ENCODE measurements at places on chromosomes 2 and 18.

GRCh38 chr2:200253639-200254038 is 52.9 kb upstream of the SPATS2L start:
- DNase-seq: no peak

GRCh38 chr18:31040686-31041270 is 1.8 kb downstream of the DSC3 start:
- no peak for DNase-seq

GRCh38 chr2:215888680-215889079 is 124.7 kb downstream of the MREG start:
- no peak for DNase-seq

DNA sequence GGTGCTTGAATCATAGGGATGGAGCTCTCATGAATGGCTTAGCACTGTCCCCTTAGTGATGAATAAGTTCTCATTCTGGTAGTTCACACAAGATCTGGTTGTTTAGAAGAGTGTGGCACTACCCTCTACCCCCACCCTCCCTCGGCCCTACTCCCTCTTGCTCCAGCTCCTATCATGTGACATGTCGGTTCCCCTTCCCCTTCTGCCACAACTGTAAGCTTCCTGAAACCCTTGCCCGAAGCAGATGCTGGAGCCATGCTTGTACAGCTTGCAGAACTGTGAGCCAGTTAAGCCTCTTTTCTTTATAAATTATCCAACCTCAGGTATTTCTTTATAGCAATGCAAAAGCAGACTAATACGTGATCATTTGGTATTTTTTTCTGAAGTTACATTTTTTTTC is 1012.6 kb downstream of the BCL11A start:
- no peak for DNase-seq

DNA sequence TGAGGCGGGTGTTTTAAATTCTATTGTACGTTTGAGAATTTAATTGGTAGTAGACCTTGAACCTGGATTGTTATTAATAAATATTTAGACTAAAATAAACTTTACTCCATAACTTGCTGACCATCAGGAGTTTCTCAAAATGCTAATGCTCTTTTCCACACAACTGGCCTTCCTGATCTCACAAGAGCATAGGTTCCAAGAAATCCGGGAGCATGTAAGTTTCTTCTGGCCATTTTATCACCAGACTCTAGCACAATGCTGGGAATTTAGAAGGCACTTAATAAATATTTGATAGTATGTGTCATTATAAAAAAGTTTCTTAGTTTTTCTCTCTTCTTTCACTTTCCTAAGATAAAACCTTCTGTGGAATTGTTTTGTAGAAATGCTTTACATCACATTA is 2047.1 kb downstream of the SUCLG1 start:
- no peak for DNase-seq

- no peak for DNase-seq
Measured at GRCh38 chr2:51510303-51510702, 478.4 kb upstream of the NRXN1 start.

DNA sequence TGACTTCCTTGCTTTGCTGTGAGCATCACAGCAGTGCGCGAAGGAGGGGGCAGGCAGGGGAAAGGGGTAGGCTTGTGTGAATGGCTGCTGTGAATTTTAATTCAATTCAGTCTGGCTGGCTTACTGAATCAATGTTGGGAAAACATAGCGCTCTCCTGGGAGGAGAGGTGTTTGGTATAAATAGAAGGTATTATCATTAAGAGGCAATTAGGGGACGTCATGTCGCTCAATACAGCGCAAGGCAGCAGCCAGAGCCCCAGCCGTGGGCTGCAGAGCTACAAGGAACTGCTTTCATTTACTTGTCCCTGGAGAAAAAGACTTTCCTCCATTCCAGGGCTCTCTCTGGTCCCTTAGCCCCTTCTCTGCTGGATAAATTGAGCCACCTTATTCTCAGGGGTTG is 181.4 kb upstream of the MSH6 start:
- DNase-seq: no peak

GRCh38 chr2:200365209-200365608 is 58.7 kb downstream of the SPATS2L start:
- no peak for DNase-seq

- no peak for DNase-seq
Measured at GRCh38 chr2:155692106-155692505, 640.4 kb downstream of the NR4A2 start.

GRCh38 chr2:192932376-192932775 is 737.6 kb upstream of the TMEFF2 start:
- no peak for DNase-seq

GRCh38 chr18:864872-865273 is 39.8 kb upstream of the ADCYAP1 start:
- DNase-seq: peak; percentile 71

- DNase-seq: no peak
Measured at GRCh38 chr2:4964579-4964978, 727.6 kb upstream of the SOX11 start.

DNA sequence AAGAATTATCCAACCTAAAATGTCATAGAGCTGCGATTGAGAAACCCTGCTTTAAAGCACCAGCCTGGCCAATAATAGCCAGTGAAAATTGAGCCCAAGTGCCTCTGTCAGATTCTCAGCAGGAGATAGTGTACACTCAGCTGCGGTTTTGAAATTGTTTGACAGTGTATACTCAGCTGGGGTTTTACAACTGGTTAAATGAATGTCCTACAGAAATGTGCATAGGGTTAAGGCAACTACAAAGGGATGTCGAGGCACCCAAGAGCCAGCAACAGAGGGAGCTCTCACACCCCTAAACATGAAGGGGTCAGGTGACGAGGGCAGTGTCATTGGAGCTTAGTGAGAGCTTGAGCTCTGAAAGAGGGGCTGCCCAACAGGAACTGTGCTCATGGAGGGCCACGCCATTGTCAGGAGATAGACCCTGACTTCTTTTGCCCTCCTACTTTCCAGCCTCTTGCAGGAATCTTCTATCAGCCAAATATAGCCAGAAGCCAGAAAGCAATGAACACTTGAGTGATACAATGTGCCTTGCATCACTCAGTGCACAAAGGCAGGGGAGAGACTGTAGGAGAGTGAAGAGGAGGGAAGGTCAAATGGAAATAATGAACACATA is 15.1 kb downstream of the ACTG2 start:
- no peak for DNase-seq

GRCh38 chr2:105645938-105646773 is 98.6 kb upstream of the NCK2 start:
- DNase-seq: no peak

DNA sequence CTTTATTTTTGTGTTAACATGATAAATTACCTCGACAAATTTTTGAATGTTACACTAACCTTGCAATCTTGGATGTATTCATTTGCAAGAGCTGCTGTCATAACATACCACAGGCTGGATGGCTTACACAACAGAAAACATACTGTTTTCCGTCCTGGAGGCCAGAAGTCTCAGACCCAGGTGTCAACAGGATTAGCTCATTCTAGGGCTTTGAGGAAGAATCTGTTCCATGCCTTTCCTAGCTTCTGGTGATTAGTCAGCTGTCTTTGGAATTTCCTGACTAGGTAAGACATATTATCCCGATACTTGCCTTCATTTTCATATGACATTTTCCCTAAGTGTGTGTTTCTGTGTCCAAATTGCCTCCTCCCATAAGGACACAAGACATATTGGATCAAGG is 188.6 kb upstream of the CDH19 start:
- no peak for DNase-seq

DNA sequence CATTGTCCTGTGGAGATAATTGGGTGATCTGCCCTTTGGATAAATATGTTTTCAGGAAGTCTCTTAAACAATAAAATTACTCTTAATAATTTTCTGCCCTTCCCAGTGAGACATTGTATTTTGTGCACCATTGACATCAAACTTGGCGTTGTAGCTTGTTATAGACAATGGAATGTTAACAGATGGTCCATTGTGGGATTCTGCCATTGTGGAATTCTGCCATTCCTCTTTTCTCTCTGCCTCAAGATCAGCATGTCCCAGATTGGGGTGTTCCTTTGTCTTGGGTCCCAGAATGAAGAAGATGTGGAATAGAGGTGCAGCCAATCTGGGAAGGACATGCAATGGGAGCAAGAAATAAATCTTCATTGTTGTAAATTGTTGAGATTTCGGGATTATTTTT is 15.1 kb upstream of the LDAH start:
- DNase-seq: no peak

DNA sequence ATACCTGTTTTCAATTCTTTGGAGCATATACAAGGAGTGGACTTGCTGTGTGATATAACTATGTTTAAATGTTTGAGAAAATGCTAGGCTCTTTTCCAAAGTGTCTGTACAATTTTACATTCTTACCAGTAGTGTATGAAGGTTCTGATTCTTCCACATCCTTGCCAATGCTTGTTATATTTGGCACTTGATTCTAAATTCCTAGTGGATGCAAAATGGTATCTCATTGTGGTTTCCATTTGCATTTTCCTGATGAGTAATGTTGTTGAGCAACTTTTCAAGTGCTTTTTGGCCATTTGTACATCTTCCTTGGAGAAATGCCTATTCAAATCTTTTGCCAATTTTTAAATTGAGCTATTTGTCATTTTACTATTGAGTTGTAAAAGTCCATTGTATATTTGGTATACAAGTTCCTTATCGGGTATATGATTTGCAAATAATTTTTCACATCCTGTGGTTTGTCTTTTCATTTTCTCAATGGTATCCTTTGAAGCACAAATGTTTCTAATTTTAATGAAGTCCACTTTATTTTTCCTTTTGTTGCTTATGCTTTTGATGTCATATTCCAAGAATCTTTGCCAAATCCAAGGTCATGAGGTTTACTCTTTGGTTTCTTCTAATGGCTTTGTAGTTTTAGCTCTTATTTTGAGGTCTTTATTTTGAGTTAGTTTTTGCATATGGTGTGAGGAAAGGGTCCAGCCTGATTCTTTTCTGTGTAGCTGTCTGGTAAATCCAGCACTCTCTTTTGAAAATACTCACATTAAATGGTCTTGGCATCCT is 33.2 kb upstream of the CWC22 start:
- DNase-seq: no peak

- DNase-seq: no peak
Measured at GRCh38 chr18:35331367-35332087, 12.7 kb downstream of the ZNF24 start.

GRCh38 chr18:78113136-78113939 is 863.7 kb downstream of the GALR1 start:
- no peak for DNase-seq

- DNase-seq: no peak
Measured at GRCh38 chr18:27008575-27008974, 143.1 kb upstream of the AQP4 start.

DNA sequence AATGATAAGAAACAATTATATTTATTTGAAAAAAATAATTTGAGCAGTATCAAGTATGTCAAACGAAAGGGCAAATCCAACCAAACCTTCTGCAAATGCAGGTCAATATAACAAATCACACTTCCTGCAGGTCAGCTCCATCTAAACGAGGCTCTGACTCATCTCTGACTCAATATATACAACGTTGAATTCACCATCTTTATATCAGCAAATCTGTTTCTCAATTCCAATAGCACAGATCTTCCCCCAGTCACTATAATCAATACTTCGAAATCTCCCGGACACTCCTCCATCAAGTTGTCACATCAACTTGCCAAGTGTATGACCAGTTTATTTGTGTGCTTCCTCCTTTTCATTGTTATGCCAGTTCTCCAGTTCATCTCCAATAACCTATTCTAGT is 388.9 kb downstream of the ZEB2 start:
- DNase-seq: no peak

GRCh38 chr2:175318542-175318941 is 137.0 kb upstream of the ATP5MC3 start:
- no peak for DNase-seq

GRCh38 chr2:95050385-95051300 is 25.1 kb downstream of the MAL start:
- no peak for DNase-seq

GRCh38 chr18:45628979-45629958 is 14.0 kb downstream of the SLC14A2 start:
- no peak for DNase-seq

GRCh38 chr2:181876614-181877063 is 14.9 kb upstream of the ITPRID2 start:
- no peak for DNase-seq
